ENCODE measurements at places on chromosomes 1 and 21.

GRCh38 chr1:39178541-39179431, 25.7 kb upstream of the MACF1 start:
- peak; percentile 81 for DNase-seq

- DNase-seq = no peak
These were observed 3.4 kb downstream of the TAL1 start for GRCh38 chr1:47228644-47229030.

DNA sequence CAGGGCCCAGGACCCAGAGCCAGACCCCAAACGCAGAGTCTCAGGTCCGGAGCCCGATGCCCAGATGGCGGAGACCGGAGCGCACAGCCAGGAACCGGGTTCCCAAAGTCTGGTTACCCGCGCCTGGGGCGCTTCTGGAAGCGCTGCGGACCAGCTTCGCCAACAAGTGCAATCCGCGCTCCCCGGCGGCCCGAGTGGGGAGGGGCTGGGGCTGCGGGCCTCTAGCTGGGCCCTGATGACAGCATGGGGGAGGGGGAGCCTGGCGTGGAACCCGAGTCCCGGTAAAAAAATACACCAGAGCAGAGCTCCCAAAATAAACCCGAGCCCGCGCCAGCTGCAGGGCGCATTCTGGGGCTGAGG, 494 bp downstream of the NT5C1A start:
- DNase-seq = no peak

GRCh38 chr1:240086726-240087125, 5.0 kb upstream of the FMN2 start:
- DNase-seq = peak; percentile 89

DNA sequence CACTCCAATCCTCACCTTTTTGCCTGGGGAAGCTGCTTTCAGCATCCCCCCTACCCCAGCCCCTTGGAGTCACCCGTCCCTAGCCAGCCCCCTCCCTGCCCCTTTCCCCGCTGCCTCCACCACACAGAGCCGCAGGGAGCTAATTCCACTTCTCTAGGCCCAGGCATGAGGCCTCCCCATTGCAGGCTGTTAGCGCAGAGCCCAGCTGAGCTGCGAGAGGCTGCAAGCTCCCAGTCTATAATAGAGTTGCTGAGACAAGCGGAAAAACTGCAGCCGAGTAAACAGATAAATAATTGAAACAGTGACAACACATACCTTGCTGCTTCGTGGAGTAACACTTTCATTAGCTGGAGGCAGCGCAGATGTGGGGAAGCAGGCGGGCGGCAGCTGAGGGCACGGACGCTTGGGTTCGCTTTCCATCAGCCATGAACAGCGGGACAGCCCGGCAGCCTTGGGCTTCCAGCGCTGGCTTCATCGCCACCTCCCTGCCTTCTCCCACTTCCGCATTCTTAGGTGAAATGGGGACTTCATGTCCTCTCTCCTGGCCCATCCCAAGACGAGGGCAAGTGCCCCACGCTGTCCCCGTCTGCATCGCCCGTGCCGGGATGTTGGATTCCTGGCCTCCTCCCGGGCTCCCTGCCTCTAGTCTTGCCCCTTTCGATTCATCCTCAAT, 183.3 kb downstream of the IGSF21 start:
- no peak for DNase-seq

DNA sequence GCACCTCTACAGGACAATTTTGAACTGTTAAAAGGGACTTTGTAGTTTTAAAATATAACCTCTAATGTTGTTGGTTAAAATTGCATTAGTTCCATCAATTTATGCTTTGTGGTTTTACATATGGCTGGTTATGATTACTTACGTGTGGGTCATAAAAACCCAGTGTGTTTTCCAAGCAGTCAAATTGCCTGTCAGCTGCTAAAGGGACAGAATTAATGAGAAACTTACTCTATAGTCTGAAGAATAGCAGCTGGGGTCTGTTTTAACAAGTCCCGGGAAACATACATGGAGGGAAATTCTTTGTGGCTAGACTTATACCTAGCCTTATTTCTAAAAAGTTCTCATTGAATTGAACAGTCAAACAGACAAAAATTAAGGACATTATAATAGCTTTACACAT, 820.9 kb upstream of the ADGRL4 start:
- DNase-seq = no peak

DNA sequence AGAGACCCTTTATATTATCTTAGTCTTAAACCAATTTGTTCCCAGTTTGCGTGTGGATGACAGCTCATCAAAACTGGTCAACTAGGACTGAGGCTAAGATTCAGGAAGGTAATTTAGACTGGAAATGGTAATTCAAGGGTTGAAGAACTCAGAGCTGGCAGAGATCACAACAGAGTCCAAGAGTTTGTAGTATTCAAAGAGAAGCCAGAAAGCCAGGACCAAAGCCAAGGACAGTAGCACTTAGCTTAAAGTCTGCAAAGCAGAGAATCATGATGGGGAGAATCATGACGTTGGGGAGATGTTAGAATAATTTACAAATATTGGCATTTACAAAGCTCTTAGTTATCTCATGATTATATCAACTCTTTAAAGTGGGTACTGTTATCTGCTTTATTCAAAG, 32.6 kb downstream of the RNF11 start:
- DNase-seq = no peak

GRCh38 chr1:199202331-199202730, 563.5 kb downstream of the PTPRC start:
- no peak for DNase-seq

- DNase-seq = no peak
These were observed 28.5 kb upstream of the MORC3 start for GRCh38 chr21:36291509-36291908.
